Fibroblast of skin of scalp (primary cell): ENCODE measurements at places on chromosomes 6 and 20.

GRCh38 chr6:117547688-117548621, 54.4 kb downstream of the GOPC start:
- DNase-seq, result peak; percentile 60

DNA sequence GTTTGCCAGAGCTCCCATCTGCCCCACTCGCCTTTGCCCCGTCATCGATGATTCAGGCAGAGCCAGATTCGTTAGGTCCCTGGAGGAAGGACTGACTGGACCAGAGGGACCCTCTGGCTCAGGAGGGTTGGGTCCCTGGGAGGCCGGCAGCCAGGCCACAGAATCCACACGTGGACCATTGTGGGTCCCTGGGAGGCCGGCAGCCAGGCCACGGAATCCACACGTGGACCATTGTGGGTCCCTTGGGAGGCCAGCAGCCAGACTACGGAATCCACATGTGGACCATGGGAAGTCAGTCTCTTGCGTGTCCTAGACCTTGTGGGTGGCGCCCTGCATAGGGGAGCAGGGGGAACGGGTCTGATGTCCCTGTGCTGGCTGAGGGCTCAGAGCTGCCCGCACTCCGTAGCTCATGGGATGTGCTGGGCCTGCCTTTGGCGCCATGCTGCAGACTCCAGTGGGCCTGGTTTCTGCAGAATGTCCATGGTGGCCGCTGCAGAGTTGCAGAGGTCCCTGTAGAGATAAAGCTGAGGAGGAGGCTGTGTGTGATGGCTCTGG, 23.5 kb downstream of the UCKL1 start:
- DNase-seq, result peak; percentile 15

DNA sequence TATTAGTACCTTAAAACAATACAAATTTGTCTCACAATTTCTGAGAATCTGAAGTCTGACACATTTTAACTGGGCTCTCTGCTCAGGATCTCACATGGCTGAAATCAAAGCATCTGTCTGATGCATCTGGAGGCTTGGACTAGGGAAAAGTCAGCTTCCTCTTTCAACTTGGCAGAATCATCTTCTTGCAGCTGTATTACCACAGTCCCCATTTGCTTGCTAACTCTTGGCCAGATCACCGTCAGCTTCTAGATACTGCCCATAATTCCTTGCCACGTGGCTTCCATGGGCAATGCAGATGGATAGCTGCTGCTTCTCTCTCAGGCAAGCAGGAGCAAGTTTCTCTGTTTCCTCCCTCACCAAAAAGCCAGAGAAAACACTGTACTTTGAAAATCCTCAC, 1106.4 kb upstream of the CITED2 start:
- DNase-seq, result peak; percentile 48

GRCh38 chr6:39964094-39964493, 29.8 kb upstream of the MOCS1 start:
- DNase-seq, result no peak

DNA sequence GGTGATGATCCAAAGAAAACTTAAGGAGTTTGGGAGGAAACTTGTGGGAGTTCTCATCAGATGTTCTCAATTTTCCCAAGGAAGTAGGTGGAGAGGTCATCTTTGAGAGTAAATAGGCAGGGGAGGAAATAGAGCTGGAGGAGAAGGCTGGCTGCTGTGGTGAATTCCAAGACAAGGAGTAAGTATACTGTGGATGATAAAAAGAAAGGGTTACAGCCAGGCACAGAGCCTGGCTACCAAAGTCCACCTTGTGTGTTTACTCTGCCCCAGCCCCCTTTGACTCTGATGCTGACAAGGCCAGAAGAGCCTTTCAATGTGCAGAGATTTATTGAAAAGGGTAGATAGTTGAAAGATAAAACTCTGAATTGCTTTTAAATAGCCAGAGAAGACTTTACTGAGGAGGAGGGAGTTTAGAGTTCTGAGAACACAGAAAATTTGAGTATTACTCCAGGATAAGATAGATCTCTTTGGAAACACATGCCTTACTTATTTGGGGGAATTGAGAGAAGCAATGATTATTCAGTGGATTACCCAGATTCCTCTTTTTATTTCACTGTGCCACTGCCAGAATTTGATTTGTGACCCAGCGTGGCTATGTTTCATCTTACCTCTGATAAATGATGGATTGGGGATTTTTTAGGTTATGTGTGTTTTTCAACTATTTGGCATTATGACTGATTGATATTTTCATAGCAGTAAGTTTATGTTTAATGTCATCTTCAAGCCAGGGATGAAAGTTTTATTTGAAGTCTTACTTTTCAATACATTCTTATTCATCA, 182.6 kb upstream of the JAG1 start:
- no peak for DNase-seq

- DNase-seq, result no peak
Measured at GRCh38 chr6:86730216-86730615, 207.1 kb upstream of the HTR1E start.

GRCh38 chr6:126170433-126170832, 169.5 kb upstream of the CENPW start:
- no peak for DNase-seq

DNA sequence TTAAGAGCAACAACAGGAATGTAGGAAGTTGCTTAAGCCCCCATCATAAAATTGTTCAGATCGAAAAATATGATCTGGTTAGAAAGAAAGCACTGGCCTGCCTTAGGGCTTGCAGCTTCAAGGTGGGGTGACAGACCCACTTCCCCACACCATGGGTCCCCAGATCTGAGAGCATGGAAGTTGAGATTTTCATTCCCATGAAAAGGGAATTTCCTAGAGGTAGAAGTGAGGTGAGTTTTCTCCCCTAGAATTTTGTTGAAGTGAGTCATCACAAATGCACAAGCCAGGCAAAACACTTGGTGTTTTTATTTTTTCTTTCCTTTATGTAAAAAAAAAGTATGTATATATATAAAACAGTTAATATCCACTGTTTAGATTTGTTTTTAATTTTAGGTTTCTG, 213.6 kb upstream of the SUPT3H start:
- DNase-seq, result no peak

- DNase-seq, result no peak
Measured at GRCh38 chr6:1312473-1313367, 822 bp downstream of the FOXQ1 start.

DNA sequence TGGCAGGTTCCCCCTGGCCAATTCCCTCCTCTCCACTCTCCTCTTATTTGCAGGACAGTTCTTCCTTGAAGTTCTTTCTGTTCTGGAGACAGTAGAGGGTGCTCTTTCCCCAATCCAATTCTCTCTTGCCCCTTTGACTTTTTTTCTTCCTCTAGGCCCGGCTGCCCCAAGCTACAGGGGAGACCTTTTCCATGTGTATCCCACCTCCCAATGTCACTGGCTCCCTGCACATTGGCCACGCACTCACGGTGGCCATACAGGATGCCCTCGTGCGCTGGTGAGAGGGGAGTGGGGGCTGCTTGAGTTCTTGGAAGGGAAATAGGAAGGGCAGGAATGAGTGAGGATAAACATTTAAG, 1.5 kb downstream of the VARS2 start:
- DNase-seq, result peak; percentile 72

DNA sequence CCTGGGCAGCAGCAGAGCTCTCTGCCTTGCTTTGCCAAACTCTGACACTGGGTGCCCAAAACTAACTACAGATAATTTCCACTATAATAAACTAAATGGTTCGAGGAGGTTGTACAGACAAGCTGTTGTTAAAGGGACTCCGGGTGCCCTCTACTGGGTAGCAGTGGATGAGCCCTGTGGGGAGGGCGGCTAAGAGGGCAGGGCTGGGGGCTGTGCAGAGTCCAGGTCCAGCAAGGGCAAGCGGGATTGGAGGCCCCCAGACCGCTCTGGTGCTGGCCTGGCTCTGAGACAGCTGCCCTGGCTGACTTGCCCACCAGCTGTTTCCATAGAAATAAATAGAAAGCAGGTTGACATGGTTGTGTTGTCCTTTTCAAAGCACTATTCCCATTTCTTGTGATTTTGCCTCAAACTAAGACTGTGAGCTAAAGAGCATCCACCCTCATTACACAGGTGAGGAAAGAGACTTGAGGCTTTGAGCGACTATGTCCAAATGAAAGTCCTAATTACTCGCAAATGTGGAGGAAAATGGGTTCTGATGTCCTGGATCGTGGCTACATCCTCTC, 167.6 kb upstream of the CST7 start:
- peak; percentile 58 for DNase-seq

- DNase-seq, result no peak
Measured at GRCh38 chr6:33770124-33770832, 18.7 kb downstream of the LEMD2 start.

- DNase-seq, result no peak
Measured at GRCh38 chr20:42634156-42634555, 555.5 kb downstream of the PTPRT start.

DNA sequence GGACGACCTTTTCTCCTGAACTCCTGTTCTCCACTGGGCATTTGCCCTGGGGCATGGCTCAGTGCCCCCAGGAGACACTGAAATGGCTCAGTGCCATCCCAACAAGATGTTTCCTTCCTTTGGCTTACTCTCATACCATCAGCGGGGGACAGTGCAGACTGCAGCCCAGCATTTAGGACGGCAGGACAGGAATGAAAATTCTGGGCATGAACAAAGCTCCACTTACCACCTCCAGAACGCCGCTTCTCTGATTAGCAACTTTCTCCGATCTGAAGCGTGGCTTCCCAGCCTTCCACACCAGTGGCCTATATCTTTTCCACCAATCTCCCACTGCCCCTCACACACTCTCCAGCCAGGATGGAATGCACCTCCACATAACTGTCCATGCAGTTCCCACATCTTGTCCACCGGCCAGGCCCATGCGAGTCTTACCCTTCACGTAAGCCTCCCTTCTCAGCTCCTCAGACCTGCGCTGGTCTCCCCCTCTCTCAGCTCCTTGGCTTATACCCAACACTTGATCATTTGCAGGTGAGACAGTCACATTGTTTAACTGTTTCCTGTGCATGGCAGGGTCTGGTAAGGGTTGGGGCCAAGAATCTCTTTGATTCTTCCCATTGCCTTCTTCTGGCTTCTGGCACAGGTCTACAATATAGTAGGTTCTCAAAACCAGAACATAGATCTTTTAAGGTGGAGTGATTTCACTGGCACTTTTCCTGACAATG, 114.5 kb downstream of the FYN start:
- no peak for DNase-seq

- DNase-seq, result peak; percentile 33
Measured at GRCh38 chr6:61887423-61887822, 398.6 kb downstream of the KHDRBS2 start.

- DNase-seq, result no peak
Measured at GRCh38 chr20:34567892-34568865, 9.7 kb downstream of the MAP1LC3A start.
